ENCODE measurements at places on chromosomes 4 and X. TPM values are rescaled to one million over a fixed set of nuclear protein-coding genes. Genes with fewer than 3 reads are reported as not detected.

GRCh38 chr4:86554646-86555045, 39.5 kb upstream of the PTPN13 start:
- peaks cover 18% of the 10 kb centered on the region for H3K4me1 ChIP-seq
- H3K4me3 ChIP-seq = no peak overlapping the region
- no peaks in the 10 kb centered on the region for H3K36me3 ChIP-seq
- no peak overlapping the region for H3K27ac ChIP-seq
- peaks cover 6% of the 10 kb centered on the region for H3K27me3 ChIP-seq

- no peaks in the 10 kb centered on the region for H3K36me3 ChIP-seq
- H3K27me3 ChIP-seq = no peaks in the 10 kb centered on the region
- no peak overlapping the region for H3K27ac ChIP-seq
- no peak overlapping the region for H3K4me3 ChIP-seq
Observed at GRCh38 chrX:130264573-130264972, 4.1 kb downstream of the ZNF280C start.

The ARMCX2 gene
- total RNA-seq = 47.0 TPM

- no peaks in the 10 kb centered on the region for H3K4me1 ChIP-seq
- H3K27me3 ChIP-seq = no peaks in the 10 kb centered on the region
- peaks cover 7% of the 10 kb centered on the region for H3K36me3 ChIP-seq
Observed at GRCh38 chrX:152843852-152844251, 13.0 kb downstream of the NSDHL start.

- no peak overlapping the region for H3K27ac ChIP-seq
- H3K4me3 ChIP-seq = no peak overlapping the region
- H3K27me3 ChIP-seq = no peaks in the 10 kb centered on the region
- no peaks in the 10 kb centered on the region for H3K4me1 ChIP-seq
- no peak for DNase-seq
Observed at GRCh38 chr4:22029803-22030202, 81.2 kb upstream of the KCNIP4 start.

GRCh38 chr4:143109376-143109775, 75.3 kb upstream of the USP38 start:
- H3K4me3 ChIP-seq = no peak overlapping the region
- no peak overlapping the region for H3K27ac ChIP-seq
- H3K4me1 ChIP-seq = no peaks in the 10 kb centered on the region
- no peak for DNase-seq

DNA sequence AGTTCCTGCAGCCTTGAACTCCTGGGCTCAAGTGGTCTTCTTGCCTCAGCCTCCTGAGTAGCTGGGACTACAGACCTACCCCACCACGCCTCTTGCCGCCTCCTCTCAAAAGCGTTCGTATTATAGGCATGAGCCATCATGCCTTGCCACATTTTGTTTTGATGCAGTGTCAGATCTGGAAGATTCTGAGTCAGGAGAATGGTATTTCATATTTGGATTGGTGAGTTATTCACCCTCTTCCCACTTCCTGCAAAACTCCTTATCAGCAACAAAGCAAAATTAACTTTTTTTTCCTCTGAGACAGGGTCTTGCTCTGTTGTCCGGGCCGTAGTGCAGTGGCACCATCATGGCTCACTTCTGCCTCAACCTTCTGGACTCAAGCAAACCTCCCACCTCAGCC, 29.6 kb downstream of the REST start:
- H3K36me3 ChIP-seq = no peaks in the 10 kb centered on the region
- H3K27ac ChIP-seq = no peak overlapping the region
- H3K4me3 ChIP-seq = no peak overlapping the region
- no peaks in the 10 kb centered on the region for H3K27me3 ChIP-seq

DNA sequence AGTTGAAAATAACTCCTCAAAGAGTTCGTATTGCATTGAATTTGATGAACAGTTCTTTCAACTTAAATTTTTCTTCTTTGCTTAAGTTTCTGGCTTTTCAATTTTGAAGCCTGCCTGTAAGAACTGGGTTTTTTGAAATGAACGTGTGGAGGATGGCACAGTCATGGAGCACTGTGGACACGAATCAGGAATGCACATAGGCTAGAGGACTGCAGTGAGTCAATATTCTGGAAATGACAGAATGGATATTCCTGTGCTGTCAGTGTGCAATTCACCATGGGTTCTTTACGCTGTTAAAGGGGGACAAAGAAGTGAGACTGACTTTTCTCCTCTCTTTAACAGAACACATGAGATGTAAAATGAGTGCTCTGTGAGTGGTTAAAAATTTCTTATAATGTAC, 368.0 kb upstream of the AGA start:
- H3K27ac ChIP-seq = no peak overlapping the region
- DNase-seq = no peak
- H3K4me1 ChIP-seq = no peaks in the 10 kb centered on the region
- no peaks in the 10 kb centered on the region for H3K36me3 ChIP-seq

DNA sequence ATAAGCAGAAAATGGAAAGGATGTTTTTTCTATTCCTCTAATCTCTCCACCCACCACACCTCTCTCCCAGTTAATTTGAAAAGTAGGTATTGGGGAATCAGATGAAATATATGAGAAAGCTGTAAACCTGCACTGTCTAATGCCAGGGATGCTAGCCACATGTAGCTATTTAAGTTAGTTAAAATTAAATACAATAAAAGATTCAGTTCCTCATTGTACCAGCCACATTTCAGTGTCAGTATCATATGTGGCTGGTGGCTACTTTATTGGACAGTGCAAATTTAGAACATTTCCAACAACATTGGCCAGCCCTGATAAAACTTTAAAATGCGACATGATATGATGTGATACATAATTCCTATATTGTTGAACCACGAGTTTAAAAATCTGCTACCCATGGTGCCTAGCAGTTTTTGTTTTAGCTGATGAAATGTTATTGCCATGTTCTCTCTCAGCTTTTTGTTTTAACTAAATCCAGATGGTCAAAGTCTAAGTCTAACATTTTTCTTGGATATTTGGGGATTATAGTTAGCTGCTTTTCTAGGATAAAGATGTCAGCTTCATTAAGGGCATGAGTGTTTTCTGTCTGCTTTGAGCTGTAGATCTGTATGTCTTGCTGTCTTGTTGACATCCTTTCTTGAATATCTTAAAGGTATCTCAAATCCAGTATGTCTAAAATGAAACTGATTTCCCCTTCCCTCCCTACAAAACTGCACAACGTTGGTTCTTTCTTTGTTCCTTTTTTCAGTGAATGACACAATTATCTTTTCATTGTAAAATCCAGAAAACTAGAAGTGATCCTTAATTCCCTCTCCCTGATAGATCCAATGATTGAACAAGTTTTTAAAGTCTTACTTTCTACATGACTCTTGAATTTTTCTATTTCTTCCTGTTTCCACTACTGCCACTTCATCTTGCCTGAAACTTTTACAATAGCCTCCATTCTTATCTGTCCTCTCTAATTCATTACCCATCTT, 6.2 kb downstream of the ARFIP1 start:
- no peak overlapping the region for H3K27ac ChIP-seq
- DNase-seq = no peak
- H3K27me3 ChIP-seq = no peaks in the 10 kb centered on the region
- no peak overlapping the region for H3K4me3 ChIP-seq
- H3K36me3 ChIP-seq = no peaks in the 10 kb centered on the region

The BEX1 gene
- total RNA-seq = 0.65 TPM

DNA sequence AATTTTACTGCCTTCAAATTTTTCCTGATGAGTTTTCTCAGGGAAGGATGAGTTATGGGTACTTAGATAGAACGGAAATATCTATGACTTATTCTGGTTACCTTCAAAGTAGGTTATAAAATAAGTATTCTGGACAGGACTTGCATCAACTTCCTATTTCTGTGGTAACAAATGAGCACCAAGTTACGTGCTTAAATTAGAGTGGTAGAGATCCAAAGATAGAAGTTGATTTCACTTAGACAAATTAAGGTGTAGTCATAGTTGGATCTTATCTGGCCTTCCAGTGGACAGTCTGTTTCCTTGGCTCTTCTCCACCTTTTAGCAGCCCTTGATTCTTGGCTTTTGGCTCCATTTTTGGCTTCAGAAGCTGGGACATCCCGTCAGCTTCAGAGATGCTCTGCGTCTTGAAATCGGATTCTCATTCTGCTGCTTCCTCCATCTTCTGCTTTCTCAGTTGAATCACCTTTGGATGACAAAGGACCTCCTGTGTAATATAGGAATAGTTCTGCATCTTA, 109.9 kb downstream of the ZNF518B start:
- no peak for DNase-seq
- H3K4me1 ChIP-seq = no peaks in the 10 kb centered on the region
- no peak overlapping the region for H3K4me3 ChIP-seq
- no peaks in the 10 kb centered on the region for H3K27me3 ChIP-seq
- no peaks in the 10 kb centered on the region for H3K36me3 ChIP-seq
- H3K27ac ChIP-seq = no peak overlapping the region

The NDNF gene
- total RNA-seq = 143 TPM

DNA sequence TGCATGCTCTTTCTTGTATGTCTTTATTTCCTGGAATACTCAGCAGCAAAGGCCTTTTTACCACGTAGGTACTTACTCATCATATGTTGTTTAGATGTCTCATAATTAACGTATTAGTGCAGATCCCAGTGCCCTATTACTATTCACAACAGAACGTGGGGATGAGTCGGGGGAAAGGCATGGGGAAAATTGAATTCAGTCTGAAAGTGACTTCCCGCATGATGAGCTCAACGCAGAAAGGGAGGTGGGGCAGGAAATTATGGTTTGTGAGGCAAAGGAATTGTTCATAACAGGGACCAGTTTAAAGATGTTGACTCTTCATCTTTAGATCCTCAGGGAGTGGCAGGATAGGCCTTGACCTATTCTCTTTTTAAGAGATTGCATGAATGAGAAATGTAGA, 2.0 kb upstream of the TMPRSS11D start:
- H3K27ac ChIP-seq = no peak overlapping the region
- DNase-seq = no peak
- H3K4me3 ChIP-seq = no peak overlapping the region
- no peaks in the 10 kb centered on the region for H3K27me3 ChIP-seq
- peaks cover 6% of the 10 kb centered on the region for H3K4me1 ChIP-seq

The SOX3 gene
- total RNA-seq = not detected

DNA sequence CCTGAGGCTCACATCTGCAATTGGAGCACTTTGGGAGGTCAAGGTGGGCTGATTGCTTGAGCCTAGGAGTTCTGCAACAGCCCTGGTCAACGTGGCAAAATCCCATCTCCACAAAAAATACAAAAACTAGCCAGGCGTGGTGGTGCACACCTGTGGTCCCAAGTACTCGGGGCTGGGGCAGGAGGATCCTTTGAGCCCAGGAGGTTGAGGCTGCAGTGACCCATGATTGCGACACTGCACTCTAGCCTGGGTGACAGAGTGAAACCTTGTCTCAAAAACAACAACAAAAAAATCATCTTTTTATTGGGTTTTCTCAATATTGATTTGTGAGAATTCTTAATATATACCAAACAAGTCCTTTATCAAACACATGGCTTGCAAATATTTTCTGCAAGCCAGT, 64.9 kb downstream of the ANKRD17 start:
- H3K27me3 ChIP-seq = no peaks in the 10 kb centered on the region
- peaks cover 4% of the 10 kb centered on the region for H3K36me3 ChIP-seq
- DNase-seq = no peak
- no peak overlapping the region for H3K4me3 ChIP-seq

DNA sequence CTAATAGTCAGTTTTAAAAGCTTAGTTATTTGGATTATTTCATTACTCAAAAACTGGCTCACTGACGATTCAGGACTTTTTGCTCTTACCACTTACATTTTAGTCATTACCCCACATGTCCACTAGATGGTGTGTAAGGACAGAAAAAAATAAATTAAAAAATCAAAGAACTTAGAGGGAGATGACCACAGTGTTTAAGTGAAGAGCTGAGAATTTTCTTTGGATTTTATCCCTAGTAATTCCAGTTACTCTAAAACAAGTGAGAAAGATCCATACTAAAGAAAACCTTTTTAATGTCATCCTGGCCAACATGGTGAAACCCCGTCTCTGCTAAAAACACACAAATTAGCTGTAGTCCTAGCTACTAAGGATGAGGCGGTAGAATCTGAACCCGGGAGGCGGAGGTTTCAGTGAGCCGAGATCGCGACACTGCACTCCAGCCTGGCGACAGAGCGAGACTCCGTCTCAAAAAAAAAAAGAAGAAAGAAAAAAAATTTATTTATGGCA, 26.4 kb upstream of the TMPRSS11B start:
- H3K36me3 ChIP-seq = no peaks in the 10 kb centered on the region
- H3K4me1 ChIP-seq = no peaks in the 10 kb centered on the region
- H3K27ac ChIP-seq = no peak overlapping the region

- H3K36me3 ChIP-seq = no peaks in the 10 kb centered on the region
- no peak for DNase-seq
- H3K4me1 ChIP-seq = peaks cover 18% of the 10 kb centered on the region
- H3K27me3 ChIP-seq = no peaks in the 10 kb centered on the region
Observed at GRCh38 chr4:38620065-38620464, 43.9 kb upstream of the KLF3 start.

- no peak overlapping the region for H3K27ac ChIP-seq
- no peaks in the 10 kb centered on the region for H3K4me1 ChIP-seq
Observed at GRCh38 chrX:119292445-119292844, 56.4 kb downstream of the PGRMC1 start.

The AMBN gene
- total RNA-seq = not detected

DNA sequence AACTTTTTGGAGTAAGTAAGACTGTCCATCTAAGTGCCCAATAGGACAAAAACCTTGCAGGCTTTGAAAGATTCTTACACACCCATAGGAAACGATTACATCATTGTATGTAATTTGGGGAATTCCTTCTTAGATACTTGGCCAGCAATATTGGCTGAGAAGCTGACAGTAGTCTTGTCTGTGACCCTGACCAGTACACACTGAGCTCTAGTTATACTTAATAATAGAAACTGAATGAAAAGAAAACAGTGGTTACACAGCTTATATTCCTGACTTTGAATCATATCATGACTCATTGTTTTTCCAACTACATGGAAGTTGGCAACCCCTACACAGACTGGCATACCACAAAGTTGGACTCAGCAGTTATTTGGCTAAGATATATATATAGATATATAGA, 7.1 kb upstream of the TLR2 start:
- no peak for DNase-seq
- H3K27me3 ChIP-seq = no peaks in the 10 kb centered on the region
- no peak overlapping the region for H3K4me3 ChIP-seq

GRCh38 chr4:118849867-118850487, 14.1 kb upstream of the SEC24D start:
- H3K36me3 ChIP-seq = no peaks in the 10 kb centered on the region
- H3K27me3 ChIP-seq = no peaks in the 10 kb centered on the region
- no peak for DNase-seq
- H3K4me1 ChIP-seq = no peaks in the 10 kb centered on the region
- no peak overlapping the region for H3K27ac ChIP-seq

DNA sequence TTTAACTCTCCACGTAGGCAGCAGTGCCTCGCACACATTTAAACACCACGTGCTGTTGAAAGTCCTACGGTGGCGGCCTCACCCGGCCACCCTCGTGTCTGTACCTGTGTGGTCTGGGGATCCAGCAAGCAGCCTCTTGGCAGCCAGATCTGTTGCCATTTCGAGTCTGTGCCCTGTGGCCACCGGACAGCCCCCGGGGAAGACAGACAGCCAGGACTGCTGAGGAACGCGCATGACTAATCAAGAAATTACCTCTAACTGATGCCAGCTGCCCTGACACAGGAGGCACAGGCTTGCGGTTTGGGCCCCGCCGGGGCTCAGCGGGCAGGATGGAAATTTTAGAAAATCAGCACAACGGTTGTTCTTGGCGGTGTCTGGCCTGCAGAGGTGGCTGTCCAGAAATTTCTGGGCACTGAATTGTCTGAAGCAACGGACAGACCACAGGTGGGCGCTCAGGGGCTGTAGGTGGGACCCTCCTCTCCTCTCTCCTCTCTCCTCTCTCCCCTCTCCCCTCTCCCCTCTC, 15.6 kb upstream of the ASMTL start:
- no peaks in the 10 kb centered on the region for H3K27me3 ChIP-seq
- H3K27ac ChIP-seq = no peak overlapping the region
- H3K4me3 ChIP-seq = no peak overlapping the region
- no peaks in the 10 kb centered on the region for H3K36me3 ChIP-seq

The NPFFR2 gene
- not detected for total RNA-seq

The GAB3 gene
- total RNA-seq = 6.6 TPM

The ZNF630 gene
- 3.0 TPM for total RNA-seq

The MAGEB10 gene
- not detected for total RNA-seq

The PLS3 gene
- total RNA-seq = 186 TPM

Measured in left lung (tissue), 14 donors.